Occipital lobe (tissue), 3 donors: ENCODE measurements at places on chromosomes 3 and 15. TPM values are rescaled to one million over a fixed set of nuclear protein-coding genes. Genes with fewer than 3 reads are reported as not detected.

DNA sequence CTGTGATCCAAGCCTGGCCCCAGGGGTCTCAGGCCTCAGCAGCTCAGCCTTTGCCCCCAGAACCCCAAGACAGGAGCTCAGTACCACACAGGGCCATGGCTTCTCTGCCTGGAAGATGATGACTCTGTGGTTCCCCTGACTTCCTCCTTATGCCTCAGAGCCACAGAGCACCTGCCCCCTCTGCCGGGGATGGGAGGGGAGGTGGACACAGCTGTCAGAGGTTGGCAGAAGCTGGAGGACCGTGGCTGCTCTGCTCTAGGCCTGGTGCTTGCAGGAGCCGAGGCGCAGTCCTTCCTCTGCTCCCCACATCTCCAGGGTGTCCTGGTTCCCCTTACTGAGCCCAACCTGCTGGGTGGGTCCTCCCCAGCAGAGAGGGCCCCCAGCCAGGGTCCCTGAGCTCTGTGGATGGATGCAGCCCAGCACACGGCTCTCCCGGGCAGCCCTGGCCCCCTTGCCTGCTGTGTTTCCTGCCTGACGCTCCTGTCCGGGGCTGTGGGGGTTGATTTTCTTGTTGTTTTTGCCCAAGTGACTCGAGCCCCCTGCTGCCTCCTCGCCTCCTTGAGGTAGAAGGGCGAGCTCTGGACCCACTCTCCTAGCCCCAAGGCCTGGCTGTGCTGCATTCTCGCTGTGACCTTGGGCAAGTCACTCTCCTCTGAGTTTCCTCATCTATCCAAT is 36.6 kb downstream of the PSTPIP1 start:
- no peak for DNase-seq

DNA sequence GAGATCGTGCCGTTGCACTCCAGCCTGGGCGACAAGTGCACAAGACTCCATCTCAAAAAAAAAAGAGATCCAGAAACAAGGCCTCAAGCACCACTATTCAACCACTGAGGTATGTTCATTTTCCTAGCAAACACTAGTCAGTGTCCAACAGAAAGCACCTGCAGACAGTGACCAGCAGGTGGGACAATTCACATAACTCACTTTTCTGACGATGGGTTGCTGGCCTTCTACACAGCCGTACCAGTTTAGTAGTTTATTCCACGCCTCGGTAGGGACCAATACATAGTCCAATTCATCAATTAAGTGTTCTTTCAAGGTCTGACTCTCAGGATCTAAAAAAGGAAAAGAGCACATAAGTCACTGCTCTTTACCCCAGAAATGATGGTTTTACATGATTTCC is 12.4 kb downstream of the USP4 start:
- DNase-seq = no peak

DNA sequence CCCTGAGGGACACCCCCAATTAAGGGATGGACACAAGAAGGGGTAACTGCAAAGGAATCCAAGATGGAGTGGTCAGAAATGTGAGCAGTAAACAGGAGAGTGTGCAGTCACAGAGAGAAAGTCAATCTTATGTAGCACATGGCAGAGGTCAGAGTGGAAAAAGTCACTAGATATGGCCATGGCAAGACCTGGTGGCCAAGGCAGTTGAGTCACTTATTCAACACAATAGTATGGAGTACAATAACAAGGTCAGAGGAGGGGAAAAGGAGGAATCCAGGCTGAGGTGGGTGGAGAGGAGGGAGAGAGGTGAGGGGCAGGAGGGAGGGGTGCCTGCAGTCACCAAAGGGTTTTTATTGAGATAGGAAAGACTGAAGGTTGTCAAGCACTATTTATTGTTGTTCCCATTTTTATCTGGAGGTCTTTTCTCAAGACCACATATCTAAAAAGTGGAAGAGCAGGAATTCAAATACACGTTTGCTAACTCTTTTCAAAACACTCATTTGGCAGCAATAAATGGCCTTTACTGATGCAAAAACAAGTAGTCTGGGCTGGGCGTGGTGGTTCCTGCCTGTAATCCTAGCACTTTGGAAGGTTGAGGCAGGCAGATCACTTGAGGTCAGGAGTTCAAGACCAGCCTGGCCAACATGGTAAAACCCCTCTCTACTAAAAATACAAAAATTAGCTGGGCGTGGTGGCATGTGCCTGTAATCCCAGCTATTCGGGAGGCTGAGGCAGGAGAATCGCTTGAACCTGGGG is 53.3 kb upstream of the ARHGEF3 start:
- no peak for DNase-seq

- DNase-seq = no peak
Measured at GRCh38 chr3:8298021-8298954, 203.3 kb upstream of the LMCD1 start.

DNA sequence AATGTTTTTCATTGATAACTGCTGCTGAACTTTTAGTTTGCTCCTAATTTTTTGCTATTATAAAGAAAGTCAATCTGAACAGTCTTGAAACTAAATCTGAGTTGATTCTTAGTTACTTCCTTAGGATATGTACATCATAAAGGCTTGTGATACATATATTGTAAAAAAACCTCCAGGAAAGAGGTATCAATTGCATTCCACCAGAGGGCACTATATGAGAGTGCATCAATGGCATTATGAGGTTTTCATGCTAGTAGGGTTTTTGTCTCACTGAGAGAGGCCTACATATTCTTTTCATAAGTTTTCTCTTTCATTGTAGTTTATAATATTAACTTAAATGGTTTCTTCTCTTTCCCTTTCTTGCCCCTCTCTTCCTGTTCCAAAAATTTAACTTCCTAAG is 46.9 kb downstream of the PIK3R4 start:
- DNase-seq = no peak

GRCh38 chr3:119588112-119588511 is 8.8 kb downstream of the ADPRH start:
- DNase-seq = no peak

DNA sequence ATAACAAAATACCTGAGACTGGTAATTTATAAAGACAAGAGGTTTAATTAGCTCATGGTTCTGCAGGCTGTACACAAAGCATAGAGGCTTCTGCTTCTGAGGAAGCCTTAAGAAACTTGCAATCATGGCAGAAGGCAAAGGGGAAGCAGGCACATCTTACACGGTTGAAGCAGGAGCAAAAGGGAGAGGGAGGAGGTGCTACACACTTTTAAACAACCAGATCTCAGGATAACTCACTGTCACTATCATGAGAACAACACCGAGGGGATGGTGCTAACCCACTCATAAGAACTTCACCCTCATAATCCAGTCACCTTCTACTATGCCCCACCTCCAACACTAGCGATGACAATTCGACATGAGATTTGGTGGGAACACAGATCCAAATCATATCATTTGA is 54.4 kb downstream of the ATP8B4 start:
- DNase-seq = no peak

GRCh38 chr15:101498717-101499480 is 9.4 kb upstream of the PCSK6 start:
- no peak for DNase-seq

GRCh38 chr3:52444860-52445793 is at the start of gene SEMA3G:
Gene SEMA3G, minus strand, starts transcription at chr3:52445103. Its CDS starts 76 bp downstream, at chr3:52445027.
- no peak for DNase-seq

DNA sequence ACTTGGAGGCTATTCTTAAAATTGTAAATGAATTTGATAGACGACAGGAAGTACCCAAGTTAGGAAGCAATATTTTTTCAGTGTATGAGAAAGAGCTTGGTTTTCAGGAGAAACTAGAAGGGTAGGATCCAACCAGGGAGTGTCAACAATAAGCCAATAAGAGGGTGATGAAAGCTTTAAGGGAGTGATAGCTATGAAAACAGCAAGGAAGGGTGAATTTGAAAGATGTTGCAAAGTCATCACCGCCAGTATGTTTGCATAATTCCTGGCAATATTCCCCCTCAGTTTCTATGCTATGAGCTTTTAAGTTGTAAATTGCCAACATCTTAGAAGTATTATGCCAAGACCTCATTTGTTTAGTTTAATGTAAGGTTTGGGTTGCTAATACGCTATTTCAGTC is 11.8 kb upstream of the CSTA start:
- DNase-seq = no peak

Gene SNX4
- 88.7 TPM for total RNA-seq

Gene PLA2G4D
- not detected for total RNA-seq

Gene CLSTN2
- 10.3 TPM for total RNA-seq

Gene GOLGA8S
- total RNA-seq = not detected

Gene MCF2L2
- 34.5 TPM for total RNA-seq

Gene ROPN1
- total RNA-seq = 0.16 TPM
